Activated CD8-positive, alpha-beta memory T cell treated with anti-CD3 and anti-CD28 coated beads, Interleukin-2, amount 10 ng/mL, durations not matched to agents 7 days and 5 days (primary cell): ENCODE measurements at places on chromosomes 16 and 17.
A peak's percentile ranks its signal among the peaks of the same experiment; 100 is the strongest.

DNA sequence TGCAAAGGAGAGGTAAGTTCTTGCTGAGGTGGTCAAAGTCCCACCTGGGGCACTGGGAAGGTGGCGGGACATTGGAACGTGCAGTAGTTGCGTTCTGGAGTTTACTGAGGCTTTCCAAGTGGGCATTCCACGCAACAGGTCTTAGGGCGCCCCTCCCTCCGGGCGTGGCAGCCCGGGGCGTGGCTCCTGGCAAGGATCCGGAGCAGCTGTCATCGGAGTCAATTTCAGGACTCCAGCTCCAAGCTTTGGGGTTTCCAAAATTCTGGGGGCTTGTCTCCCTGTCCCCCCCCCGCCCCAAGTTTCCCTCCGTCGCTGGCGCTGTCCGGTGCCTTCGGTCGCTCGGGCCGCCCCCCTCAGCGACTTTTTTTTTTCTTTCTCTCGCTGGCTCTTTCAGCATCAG is 43.1 kb upstream of the AMZ2 start:
- DNase-seq = peak; percentile 60

DNA sequence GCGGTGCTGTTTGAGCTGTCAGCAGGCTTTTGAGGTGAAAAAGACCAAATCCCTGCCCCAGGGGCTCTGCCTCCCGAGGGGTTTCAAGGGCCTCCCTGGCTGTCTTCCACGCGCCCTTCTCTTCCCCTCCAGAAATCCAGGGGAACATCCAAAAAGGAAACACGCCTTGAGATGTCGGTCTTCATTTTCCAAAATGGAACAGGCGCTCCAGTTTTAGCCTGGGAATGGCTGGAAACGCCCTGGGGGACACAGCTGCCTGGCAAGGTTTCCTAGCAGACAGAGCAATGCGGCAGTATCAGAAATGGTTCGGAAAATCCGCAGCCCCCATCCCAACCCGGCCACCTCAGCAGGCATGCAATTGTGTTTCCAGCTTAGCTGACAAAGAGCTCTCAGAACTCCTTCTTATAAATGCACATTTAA is 16.6 kb upstream of the LITAF start:
- no peak for DNase-seq

GRCh38 chr17:76548378-76549214 is 8.8 kb downstream of the PRCD start:
- DNase-seq = no peak

DNA sequence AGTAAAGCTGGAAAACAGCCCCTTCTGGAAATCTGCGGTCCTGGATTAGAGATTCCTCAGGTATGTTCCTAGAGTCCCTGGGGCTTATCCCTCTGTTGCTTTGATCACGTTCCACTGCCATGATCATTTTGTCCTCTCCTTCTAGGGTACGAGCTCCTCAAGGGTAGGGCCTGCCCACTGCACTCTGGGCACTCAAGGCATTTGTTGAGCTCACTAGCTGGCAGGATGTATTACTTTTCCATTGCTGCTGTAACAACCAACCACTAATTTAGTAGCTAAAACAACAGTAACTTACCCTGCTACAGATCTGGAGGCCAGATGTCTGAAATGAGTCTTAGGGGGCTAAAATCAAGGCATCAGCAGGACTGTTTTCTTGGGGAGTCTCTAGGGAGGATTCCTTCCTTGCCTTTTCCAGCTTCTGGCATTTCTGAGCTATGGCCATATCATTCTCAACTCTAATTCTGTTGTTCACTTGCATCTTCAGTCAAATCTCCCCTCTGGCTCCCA is 65.7 kb downstream of the ARSG start:
- peak; percentile 66 for DNase-seq

DNA sequence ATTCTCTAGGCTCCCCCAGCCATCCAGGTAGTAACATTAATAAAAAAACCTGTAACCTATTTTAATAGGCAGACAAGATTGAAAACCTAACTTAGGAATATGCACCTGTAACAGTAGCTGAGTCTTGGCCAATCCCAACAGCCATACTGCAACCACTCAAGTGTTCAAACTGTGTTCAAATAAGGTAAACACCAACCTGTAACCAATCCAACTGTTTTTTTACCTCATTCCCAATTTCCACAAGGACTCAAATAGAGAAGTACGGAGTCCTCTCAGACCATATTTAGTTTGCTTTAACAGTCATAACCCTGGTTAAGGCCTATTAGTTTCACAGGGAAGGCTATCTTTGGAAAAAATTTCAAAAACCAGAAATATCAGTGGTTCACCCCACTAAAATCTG is 40.4 kb upstream of the NOS2 start:
- DNase-seq = no peak

GRCh38 chr16:81293909-81294802 is 20.6 kb upstream of the GAN start:
- no peak for DNase-seq

DNA sequence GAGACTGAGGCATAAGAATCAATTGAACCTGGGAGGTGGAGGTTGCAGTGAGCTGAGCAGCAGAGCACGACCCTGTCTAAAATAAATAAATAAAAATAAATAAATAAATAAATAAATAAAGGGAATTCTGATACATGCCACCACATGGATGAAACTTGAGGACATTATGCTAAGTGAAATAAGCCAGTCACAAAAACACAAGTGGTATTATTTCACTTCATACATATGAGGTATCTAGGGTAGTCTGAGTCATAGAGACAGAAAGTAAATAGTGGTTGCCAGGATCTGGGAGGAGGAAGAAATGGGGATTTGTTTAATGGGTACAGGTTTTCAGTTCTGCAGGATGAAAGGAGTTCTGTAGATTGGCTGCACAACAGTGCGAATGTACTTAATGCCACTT is 16.3 kb downstream of the PIPOX start:
- DNase-seq = no peak

GRCh38 chr16:10780628-10781027 is 37.0 kb downstream of the NUBP1 start:
- DNase-seq = no peak

- no peak for DNase-seq
Measured at GRCh38 chr16:46731691-46732555, 16.2 kb downstream of the MYLK3 start.

- no peak for DNase-seq
Measured at GRCh38 chr16:86427433-86427851, 82.9 kb upstream of the FOXF1 start.

DNA sequence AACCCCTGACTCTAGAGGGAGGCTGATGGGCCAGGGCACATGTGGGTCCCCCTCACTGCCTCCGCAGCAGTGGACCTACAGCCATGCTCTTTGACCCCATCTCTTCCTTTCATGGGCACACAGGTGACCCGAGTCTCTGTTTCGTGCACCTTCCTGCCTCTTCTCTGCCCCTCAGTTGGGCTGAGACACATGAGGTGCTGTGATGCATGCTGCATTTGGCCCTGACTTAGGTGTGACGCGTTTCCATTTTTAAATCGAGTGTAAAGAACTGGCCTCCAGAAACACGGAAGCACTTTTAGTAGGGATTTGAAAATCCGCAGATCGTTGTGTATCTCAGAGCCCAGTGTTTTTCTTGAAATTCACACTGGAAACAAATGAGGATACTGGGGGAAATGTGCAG is 24.6 kb downstream of the C16orf90 start:
- DNase-seq = no peak

GRCh38 chr17:8965394-8966168 is at the start of gene PIK3R5:
PIK3R5 (minus strand) TSS chr17:8965707; CDS start chr17:8911494, 54,213 bp downstream.
- DNase-seq = peak; percentile 86

GRCh38 chr16:57089406-57089805 is 3.0 kb upstream of the CPNE2 start:
- no peak for DNase-seq

DNA sequence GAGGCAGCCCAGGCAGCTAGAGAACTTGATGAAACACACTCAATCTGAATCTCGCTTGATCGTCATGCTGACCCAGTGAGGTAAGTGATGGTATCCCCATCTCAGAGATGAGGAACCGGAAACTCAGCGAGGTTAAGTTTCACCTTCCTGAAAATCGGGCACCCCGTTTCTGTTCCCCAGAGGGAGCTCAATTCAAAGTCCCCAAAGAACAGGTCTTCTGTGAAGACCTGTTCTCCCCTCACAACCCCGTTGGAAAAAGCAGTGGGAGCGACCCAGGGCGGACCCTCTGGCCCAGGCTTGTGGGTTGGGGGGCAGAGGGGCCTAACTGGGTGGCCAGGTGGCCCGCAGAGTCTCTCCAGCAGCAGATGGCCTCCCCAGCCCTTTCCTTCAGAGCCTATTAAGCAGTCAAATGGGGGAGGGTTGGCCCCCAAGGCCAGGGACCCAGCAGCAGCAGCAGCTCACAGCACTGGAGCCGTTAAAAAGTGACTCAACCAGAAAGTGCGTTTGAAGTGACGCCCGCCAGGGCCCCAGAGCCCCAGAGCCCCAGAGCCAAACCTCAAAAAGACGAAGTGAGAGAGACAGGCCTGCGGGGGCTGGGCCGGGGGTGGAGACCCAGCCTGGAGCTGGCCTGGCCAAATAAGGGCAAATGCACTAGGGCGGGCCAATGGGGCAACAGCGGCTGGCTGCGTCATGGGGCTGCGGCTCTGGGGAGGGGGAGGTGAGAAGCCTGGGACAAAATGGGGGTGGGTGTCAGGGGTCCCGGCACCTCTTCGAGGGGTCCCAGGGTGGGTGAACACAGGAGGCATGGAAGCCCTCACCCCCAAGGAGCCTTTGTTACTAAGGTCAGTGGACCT is 9.2 kb upstream of the TSPOAP1 start:
- peak; percentile 98 for DNase-seq

DNA sequence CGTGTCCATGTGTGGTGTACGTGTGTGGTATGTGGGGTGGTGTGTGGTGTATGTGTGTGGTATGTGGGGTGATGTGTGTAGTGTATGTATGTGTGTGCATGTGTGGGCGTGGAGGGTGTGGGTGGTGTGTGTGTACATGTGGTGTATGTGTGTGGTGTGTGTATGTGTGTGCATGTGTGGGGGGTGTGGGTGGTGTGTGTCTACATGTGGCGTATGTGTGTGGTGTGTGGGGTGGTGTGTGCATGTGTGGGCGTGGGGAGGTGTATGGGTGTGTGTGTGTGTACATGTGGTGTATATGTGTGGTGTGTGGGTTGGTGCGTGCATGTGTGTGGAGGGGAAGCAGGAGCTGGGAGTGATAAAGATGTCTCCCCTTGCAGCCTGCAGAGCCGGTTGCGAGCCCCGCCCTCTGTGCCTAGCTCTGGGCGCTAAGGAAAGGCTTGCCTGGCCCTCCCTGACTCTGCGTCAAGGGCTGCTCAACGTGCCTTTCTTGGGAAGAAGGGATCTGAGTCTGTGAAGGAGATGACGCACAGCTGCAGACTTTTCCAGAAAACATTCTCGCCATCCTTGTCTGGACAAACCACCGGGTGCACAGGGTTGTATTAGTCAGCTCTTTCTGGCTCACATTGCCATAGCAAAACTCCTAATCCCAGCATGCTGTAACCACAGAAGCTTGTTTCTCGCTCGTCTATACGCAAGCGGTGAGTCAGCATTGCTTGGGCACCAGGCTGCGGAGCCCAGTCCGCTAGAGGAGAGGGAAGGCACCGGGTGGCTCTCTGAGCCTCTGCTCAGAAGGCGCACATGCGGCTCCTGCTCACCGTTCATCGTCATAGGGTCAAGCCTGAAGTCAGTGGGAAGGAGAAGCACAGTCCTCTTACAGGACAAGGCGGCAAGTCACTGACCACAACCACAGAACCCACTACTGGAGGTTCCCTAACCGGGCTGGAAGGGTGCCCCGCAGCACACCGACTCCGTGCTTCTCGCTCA is 2.0 kb upstream of the CD300H start:
- DNase-seq = no peak

- no peak for DNase-seq
Measured at GRCh38 chr17:34182036-34182803, 72.9 kb upstream of the CCL2 start.

DNA sequence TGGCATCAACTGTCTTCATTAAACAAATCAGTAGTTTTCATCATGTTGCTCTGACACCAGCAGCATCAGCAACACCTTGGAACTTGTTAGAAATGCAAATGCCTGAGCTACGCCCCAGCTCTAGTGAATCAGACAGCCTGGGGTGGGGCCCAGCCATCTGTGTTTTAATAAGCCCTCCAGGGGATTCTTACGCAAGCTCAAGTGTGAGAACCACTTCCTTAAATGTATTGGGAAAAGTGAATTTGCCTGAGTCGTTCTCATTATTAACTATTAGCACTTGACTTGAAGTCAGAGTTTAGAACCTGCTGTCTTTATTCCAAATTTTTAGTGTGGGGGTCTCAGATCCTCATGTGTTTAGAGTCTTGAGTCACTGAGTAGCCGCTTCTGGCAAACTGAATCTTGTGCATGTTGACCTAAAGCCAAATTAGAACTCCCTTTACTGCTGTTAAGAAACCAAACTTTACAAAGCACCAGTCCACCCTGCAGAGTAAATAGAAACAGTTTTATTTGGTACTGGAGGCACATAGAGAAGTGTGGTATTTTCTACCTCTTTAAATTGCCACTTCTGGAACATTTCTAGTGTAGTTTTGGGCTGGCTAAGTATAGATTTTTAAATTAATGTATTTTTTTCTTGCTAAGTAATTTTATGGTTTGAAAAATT is 137.4 kb upstream of the COX10 start:
- DNase-seq = no peak

DNA sequence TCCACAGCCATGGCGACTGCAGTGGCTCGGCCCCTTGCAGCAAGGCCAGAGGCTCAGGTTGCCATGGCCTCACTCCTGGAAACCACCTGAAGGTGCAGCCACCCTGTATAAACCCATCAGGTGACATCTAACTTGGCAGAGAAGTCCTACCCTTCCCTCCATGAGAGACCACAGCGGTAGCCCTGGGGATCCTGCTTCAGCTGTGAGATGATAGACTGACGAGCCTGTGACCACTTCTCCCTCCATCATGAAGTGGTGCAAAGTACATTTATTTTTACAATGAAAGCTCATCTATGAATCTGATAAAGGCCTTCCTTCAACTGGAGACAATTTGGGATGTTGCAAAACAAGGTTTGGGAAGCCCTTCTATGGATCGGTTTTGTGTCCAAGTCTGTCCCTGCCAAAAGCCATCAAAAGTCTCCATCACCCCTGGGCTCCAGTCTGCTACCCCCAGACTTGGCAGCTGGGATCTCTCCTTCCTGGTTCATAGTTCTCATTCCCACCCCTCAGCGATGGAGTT is 1.8 kb downstream of the ZACN start:
- DNase-seq = no peak

DNA sequence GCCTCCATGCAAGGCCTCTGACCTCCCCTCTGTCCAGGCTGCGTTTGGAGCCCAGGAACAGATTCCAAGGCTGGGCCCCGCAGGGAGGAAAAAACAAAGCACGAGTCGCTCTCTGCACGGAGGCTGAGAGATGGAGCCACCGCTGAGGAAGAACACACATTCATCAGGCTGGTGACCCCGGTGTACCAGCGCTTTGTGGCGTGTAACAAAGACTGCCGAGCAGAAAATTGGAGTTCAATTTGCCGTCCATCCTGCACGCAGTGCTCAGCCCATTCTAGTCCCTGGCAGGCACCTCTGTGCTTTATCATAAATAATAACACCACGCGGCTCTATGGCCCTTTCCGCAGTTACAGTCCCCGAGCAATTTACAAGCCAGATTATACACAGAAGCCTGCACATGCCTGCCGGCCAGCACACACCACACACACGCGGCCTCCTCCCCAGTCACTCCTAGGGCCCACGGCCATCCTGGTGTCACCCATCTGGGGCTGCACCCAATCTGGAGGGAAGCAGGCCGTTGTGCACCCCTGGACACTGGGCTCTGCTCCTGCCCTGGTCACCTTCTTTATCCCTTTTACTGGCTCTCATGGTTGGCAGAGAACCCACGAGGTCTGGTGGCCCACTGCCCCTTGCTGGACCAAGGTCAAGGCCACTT is 124.4 kb downstream of the SDK2 start:
- DNase-seq = no peak
